ENCODE measurements at places on chromosomes 11 and 22.

GRCh38 chr11:36265793-36266628 is 23.2 kb downstream of the COMMD9 start:
- peak; percentile 31 for DNase-seq

GRCh38 chr11:70605846-70606245 is 207.5 kb downstream of the CTTN start:
- DNase-seq, result no peak

- no peak for DNase-seq
These were observed 11.7 kb upstream of the LTO1 start for GRCh38 chr11:69686856-69687255.

GRCh38 chr11:68942751-68943271 is 38.0 kb downstream of the MRGPRD start:
- DNase-seq, result no peak

GRCh38 chr11:126870021-126870420 is 130.5 kb downstream of the KIRREL3 start:
- DNase-seq, result no peak

Data from activated T-cell treated with anti-CD3 and anti-CD28 coated beads for 4 hours (primary cell).